ENCODE measurements at places on chromosomes 2 and 18. TPM values are rescaled to one million over a fixed set of nuclear protein-coding genes. Genes with fewer than 3 reads are reported as not detected.

Gene GKN1
- polyA plus RNA-seq, result not detected

DNA sequence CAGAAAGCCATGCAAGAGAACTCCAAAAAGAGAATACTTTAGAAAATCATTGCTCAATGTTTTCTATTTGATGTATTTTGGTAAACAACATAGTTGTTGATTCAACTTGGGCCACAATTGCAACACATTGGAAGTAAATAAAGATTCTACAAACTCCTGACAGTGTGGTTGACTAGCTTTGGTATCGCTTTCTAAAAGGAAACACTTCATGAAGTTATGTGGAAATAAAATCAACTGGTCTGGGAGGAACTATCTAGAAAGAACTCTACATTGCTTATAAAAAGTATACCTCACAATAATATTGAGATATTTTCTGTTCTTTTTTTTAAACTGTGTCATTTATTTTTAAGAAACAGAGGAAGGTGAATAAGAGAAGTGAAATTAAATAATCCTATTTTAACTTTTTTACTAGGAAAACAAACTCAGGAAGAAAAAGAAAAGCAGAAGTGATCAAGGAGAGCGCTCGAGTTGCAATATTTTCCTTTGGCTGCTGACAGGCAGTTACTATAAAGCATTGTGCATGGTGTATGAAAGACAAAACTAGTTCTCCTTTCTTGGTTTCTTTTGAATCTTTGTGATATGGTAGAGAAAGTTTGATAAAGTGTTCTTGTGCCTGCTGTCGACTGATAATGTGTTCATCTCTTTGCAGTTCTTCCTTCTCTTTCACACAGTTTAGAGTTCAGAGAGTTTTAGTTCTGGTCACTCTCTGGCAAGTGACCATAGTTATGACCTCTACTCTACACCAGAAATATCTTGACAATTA lies 3.0 kb downstream of the DHRS9 start:
- DNase-seq, result no peak

Gene RAB6C
- polyA plus RNA-seq, result not detected

DNA sequence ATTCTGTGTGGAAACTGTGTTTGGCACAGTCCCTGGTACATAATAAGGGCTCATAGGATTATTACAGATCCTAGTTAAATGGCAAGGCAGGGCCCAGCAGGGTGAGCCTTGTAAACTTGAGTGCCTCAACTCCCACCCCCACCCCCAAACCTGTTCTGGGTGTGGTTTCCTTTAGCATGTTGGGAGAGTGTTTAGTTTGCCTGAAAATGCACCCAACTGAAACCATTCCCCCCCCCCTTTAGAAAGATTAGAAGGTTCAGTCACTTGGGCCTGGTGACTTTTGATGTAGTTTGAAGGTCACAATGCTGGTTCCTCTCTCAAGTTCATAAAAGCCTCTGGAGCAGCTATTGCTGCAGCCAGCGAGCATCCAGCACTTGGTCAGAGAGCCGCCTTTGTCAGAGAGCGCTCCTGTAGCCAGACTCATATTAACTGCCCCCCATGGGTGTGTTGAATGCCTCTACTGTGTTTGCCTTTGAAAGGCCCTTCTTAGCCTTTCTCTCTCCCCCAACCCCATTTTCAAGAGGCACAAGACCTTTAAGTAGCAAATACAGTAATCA lies 113.7 kb downstream of the SPTBN1 start:
- no peak for DNase-seq

DNA sequence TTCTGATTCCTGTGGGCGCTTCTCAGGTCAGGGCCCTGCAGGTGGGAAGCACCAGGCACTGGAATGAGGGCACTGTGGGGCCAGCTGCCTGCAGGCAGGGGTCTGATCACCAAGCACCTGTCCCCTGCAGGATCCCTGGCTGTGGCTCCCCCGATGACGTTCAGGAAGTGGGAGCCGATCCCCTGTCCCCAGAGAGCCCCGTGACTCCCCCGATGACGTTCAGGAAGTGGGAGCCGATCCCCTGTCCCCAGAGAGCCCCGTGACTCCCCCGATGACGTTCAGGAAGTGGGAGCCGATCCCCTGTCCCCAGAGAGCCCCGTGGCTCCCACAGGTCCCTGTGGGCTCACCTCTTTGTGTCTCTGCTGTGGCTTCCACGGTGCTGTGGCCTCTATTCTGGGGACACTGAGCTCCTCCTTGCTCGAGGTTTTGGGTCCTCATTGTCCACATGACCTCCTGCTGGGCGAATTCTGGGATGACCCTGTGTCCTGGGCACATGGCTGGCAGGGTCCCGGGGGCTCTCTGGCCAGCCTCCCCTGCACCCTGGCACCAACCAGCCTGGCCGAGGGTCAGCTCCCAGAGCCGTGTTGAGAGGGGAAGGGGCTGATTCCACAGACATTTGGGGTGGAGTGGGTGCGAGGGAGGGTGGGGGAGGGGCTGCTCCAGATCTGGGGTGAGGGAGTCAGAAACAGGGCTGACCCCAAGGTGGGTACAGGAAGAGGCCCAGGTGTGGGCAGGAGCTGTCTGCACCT lies 4.8 kb downstream of the NEU4 start:
- DNase-seq, result no peak

DNA sequence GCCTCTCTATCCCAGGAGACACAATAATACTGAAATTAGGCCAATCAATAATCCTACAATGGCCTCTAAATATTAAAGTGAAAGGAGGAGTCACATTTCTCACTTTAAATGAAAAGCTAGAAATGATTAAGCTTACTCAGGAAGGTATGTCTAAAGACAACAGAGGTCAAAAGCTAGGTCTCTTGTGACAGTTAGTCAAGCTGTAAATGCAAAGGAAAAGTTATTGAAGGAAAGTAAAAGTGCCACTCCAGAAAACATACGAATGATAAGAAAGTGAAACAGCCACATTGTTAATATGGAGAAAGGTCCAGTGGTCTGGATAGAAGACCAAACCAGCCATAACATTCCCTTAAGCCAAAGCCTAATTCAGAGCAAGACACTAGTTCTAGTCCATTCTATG lies 9.5 kb downstream of the SESTD1 start:
- no peak for DNase-seq

GRCh38 chr2:26692279-26692896 lies at the start of gene KCNK3:
TSS of gene KCNK3 (plus strand) at chr2:26692722. CDS start at chr2:26692876, 154 bp downstream.
- no peak for DNase-seq

Gene UGT1A3
- not detected for polyA plus RNA-seq

Gene HOXD9
- 56.4 TPM for polyA plus RNA-seq

- no peak for DNase-seq
Observed at GRCh38 chr18:77046409-77046808, 86.2 kb downstream of the MBP start.

DNA sequence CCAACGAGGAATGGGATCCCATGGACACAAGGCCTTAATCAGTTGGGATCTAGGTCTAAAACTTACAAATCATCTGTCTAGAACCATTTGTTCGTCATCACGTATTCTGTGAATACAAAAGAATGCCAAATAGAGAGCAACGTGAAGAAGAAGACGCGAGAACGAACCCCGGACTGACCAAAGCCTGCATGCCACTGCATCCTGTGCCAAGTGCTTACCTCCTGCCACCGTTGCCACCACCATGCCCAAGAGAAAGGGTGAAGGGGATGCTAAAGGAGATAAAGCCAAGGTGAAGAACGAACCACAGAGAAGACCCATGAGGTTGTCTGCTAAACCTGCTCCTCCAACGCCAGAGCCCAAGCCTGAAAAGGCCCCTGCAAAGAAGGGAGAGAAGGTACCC lies 30.2 kb downstream of the ITSN2 start:
- DNase-seq, result no peak

- DNase-seq, result no peak
Observed at GRCh38 chr18:58779529-58779928, 85.1 kb upstream of the ZNF532 start.

DNA sequence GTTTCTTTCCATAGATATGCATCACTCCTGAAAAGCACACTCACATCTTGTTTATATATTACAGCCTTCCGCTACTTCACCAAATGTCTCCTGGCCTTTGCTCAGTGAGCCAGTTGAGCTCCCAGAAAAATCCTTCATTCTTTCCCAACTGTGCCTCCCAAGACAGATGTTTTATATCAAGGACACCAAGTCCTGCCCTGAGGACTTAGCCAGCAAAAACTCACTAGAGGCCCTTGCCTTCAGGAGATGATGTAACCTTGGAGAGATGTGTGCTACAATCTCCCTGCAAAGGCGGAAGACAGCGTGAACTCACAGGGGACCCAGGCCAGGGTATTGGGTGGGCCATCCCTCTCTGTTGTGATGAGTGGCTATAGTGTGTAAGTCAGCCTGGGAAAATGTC lies 86.1 kb upstream of the CTAGE1 start:
- DNase-seq, result no peak

GRCh38 chr18:56235071-56235470 lies 403.3 kb downstream of the TXNL1 start:
- no peak for DNase-seq

Gene ALPG
- not detected for polyA plus RNA-seq

Gene RNF125
- polyA plus RNA-seq, result 1.6 TPM

All from right renal cortex interstitium (tissue), 3 donors.